ENCODE measurements at places on chromosomes 12 and 14. TPM values are rescaled to one million over a fixed set of nuclear protein-coding genes. Genes with fewer than 3 reads are reported as not detected.
A peak's percentile ranks its signal among the peaks of the same experiment; 100 is the strongest.

SLC6A13 gene
- 3.2 TPM for total RNA-seq

GLI1 gene
- total RNA-seq, result 0.92 TPM

VASH1 gene
- total RNA-seq, result 14.4 TPM

RNASE7 gene
- total RNA-seq, result not detected

BCL2L14 gene
- not detected for total RNA-seq

KRT71 gene
- total RNA-seq, result not detected

LRP6 gene
- 20.1 TPM for total RNA-seq

KRT6A gene
- total RNA-seq, result 0.16 TPM

DNA sequence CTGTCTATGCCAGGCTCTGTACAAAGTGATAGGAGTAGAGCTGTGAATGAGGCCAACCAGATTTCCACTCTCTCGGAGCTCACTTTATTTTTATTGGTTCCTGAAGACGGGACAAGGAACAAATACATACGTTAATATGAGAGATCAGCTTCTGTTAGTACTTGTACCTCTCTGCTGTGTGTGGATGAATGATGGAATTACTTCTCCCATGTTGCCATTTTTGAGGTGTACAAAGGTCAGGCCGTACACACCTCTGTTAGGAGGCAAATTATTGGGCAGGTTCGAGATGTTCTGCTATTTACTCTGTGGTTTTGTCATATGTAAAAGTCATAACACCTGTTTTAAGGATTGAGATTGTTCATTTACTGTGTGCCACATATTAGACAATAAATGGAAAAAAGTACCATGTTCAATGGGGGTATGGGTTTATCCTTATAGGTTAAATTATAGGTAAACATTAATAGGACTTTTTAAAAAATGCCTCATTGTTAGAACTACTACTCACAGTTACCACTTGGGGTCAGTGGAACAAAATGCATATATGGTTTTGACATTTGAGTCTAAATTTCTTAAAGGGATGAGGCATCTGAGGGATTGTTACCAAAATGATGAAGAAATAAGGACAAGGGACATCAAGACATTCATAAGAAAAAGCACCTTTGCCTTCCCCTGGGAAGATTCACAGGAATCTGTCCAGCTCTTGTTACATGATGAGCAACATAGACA lies 26.9 kb downstream of the WBP11 start:
- DNase-seq, result no peak

- DNase-seq, result no peak
Observed at GRCh38 chr14:92176476-92176875, 54.7 kb downstream of the CPSF2 start.

- no peak for DNase-seq
Observed at GRCh38 chr12:68959143-68959858, 26.3 kb upstream of the CPM start.

- DNase-seq, result no peak
Observed at GRCh38 chr12:48128800-48129199, 9.6 kb downstream of the PFKM start.

- peak; percentile 44 for DNase-seq
Observed at GRCh38 chr12:52178984-52179383, 12.8 kb downstream of the KRT80 start.

DNA sequence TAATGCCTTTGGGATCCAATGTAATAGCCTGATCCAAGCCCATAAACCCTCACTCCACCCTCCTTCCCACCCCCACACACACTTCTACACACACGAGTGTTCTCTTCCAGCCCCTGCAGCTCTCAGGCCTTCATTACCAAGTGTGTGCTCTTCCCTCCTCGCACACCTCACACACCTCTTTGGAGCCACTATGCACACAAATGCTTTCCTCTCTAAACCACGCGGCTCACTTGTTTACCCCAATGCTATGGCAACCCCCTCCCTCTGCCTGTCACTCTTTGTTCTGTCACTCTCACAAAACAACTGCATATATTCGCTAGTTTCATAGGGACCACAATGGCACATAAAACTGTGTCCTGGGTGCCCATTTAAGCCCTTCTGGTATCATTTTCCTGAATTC lies 35.1 kb downstream of the PPP2R5E start:
- no peak for DNase-seq

DNA sequence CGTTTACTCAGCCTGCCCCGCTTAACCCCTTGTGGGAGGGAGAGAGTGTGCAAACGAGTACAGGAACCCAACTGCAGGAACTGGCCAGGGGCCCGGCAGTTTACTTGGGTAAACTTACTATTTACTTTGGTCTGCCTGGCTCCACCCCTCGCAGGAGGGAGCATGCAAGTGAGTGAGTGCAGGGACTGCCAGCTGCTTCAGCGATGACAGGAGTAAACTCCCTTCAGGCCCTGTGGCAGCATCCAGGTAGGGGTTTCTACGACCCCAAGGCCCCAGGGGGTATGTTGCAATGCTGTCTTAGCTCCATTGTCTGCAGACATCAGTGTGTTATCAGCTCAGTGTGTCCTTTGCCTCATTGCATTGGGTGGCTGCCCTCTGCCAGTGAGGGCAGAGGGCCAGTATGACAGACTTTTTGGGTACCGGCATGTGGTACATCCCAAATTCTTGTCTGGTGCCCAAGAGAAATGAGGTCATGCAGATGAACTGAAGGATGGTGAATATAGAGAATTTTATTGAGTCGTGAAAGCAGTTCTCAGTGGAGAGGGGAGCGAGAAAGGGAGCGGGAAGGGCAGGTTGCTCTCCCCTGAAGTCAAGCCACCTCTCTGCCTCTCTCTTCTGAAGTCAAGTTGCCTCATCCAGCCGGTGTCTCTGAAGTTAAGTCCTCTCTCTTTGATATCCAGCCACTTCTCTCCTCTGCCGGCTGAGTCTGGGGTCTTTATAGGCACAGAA lies 181.8 kb downstream of the FUT8 start:
- DNase-seq, result no peak

GRCh38 chr12:107079172-107080011 lies 14.0 kb downstream of the CRY1 start:
- DNase-seq, result no peak

DNA sequence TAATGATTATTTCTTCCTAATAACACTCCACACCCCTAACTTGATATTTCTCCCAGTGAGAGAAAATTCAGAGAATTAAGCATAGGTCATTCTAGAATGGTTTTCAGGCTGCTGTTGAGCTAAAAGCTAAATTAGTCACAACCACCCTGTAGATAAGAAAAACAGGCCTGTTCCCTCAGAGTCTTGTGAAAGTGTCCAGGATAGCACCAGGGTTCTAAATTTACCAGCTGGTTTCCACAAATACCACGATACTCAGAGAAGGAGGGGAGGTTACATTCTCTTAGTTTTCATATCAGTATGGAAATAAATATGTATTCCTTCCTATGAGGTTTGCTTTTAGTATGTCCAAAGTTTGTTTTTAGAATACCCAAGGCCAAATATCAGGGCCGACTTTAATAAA lies 66.0 kb upstream of the YARS2 start:
- DNase-seq, result no peak

DNA sequence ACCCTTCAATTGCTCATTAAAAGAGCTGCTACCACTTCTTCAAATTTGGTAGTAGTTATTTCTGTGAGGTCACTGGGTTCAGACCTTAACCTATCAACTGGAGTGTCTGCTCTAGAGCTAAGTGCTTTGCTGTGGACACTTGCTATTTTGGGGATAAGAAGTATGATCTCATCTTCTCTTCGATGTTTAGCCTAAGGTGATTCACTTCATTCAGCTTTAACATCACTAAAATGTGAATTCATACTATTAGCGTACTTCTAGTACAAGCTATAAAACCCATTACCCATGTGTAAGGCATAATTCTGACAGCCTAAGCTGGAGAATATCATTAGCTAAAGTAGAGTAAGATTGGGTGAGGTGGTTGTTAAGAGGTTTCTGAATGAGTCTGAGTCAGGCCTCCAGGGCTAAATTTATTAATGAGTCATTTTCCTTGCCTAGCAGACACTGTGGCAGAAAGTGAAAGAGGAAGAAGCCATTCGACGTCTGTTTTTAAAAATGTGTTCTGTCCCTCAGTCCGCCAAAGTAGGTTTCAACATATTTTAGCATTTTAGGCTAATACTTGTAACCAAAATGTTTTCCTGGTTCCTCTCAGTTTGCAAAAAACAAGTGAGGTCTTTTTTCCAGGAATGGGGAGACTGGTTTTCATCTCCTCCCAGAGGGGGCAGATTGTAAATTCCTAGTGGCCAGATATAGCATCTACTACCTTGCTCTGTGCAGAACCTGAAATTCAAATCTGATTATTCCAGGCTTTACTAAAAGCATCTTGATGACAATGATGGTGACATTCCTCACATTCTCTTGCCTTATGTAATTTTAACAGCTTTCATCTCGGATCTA lies 103.6 kb downstream of the SSPN start:
- no peak for DNase-seq

DNA sequence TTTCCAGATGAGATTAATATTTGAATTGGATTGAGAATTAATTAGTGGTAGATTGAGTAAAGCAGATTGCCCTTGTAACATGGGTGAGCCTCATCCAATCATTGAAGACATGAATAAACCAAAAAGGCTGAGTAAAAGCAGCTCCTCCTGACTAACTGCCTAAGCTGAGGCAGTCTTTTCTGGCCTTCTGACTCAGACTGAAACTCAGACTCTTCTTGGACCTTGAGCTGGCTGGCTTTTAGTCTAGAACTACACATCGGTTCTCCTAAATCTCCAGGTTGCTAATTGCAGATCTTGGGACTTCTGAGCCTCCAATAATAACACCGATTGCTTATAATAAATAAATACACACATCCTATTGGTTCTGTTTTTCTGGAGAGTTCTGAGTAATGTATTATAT lies 24.0 kb downstream of the FKBP11 start:
- DNase-seq, result no peak

- no peak for DNase-seq
Observed at GRCh38 chr12:72747111-72747849, 475.1 kb downstream of the TRHDE start.

DNA sequence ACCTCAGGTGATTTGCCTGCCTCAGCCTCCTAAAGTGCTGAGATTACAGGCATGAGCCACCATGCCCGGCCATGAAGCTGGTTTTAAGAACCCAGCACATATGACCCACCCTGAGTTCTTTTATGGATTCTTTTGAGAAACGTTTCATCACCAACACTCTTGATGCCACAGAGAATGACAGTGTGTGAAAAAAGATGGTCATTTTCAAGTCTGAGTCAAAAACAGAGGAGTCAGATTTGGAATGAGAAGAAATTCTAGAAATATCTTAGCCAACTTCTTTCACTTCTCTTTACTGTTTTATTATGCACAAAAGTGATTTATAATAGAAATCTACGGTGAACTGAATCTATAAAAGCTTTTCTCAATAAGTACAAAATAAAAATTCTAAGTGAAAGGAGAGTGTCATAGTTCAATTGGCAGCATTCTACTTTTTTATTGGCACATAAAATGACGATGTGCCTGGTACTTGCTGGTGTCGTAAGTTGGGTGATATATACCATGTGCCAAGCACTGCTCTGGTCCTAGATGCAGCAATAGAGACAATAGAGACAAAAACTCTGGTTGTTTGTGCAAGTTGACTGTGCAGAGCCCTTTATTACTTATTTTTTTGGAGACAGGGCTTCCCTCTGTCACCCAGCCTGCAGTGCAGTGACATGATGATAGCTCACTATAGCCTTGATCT lies 33.9 kb downstream of the CCDC177 start:
- no peak for DNase-seq

DNA sequence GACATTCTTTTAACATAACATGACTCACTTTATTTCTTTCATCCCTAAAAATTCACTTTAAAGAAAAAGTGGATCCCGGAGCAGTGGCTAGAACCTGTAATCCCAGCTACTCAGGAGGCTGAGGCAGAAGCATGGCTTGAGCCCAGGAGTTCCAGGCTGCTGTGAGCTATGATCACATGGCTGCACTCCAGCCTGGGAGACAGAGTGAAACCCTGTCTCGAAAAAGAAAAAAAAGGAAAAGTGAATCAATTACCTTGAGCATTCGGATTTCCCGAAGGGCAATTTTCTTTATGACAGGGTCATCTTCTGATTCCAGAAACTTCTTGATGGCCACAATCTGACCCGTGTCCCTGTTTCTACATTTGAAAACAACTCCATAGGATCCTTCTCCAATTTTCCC lies 1.2 kb downstream of the CDKL1 start:
- DNase-seq, result no peak

- no peak for DNase-seq
Observed at GRCh38 chr12:131671871-131672270, 39.0 kb upstream of the SFSWAP start.

- no peak for DNase-seq
Observed at GRCh38 chr14:36245223-36245622, 68.7 kb upstream of the PTCSC3 start.

DNA sequence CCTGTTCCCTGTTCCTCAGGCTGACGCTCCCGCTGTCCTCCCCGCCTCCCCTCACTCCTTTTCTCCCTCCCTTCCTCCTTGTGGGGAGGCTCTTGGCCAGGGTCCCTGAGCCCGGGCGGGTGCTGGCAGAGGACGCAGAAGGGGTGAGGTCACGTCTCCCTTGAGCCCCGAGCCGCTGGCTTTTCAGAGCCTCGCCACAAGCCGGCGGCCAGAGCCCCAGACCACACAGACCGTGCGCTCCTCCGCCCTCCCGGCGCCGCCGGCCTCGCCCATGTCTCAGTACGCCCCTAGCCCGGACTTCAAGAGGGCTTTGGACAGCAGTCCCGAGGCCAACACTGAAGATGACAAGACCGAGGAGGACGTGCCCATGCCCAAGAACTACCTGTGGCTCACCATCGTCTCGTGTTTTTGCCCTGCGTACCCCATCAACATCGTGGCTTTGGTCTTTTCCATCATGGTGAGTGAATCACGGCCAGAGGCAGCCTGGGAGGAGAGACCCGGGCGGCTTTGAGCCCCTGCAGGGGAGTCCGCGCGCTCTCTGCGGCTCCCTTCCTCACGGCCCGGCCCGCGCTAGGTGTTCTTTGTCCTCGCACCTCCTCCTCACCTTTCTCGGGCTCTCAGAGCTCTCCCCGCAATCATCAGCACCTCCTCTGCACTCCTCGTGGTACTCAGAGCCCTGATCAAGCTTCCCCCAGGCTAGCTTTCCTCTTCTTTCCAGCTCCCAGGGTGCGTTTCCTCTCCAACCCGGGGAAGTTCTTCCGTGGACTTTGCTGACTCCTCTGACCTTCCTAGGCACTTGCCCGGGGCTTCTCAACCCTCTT lies at the start of gene TMEM233:
Gene TMEM233 (plus strand): TSS at position 197 of the 821 bp plus-strand sequence. CDS start 75 bp downstream, at position 272.
- peak; percentile 70 for DNase-seq

GRCh38 chr12:30219047-30219446 lies 435.3 kb upstream of the TMTC1 start:
- no peak for DNase-seq

Measured in Right ventricle myocardium inferior (tissue), 1 donor.